ENCODE measurements at places on chromosomes 6 and 20. TPM values are rescaled to one million over a fixed set of nuclear protein-coding genes. Genes with fewer than 3 reads are reported as not detected.

The EDN1 gene
- total RNA-seq, result 10.9 TPM

The XKR7 gene
- 3.7 TPM for total RNA-seq

The ULBP1 gene
- total RNA-seq, result 0.20 TPM

The GJA10 gene
- not detected for total RNA-seq

The TBX18 gene
- total RNA-seq, result 26.6 TPM

The C6orf15 gene
- not detected for total RNA-seq

The FAXC gene
- total RNA-seq, result 11.7 TPM

The FAM50B gene
- 10.4 TPM for total RNA-seq

The TRIM40 gene
- 0.17 TPM for total RNA-seq

The NCOA6 gene
- 19.2 TPM for total RNA-seq

The ENPP1 gene
- total RNA-seq, result 6.4 TPM

The MPIG6B gene
- total RNA-seq, result 0.17 TPM

The AKAP12 gene
- total RNA-seq, result 292 TPM

The STXBP5 gene
- 20.4 TPM for total RNA-seq

The ADGB gene
- total RNA-seq, result 6.6 TPM

The RAET1G gene
- not detected for total RNA-seq

The RFX6 gene
- total RNA-seq, result not detected

The MYH7B gene
- total RNA-seq, result 0.89 TPM

The MLIP gene
- total RNA-seq, result 12.5 TPM

The MICB gene
- 1.9 TPM for total RNA-seq

The FAM217B gene
- 18.2 TPM for total RNA-seq

The SULF2 gene
- total RNA-seq, result 190 TPM

The ARMC12 gene
- total RNA-seq, result 0.99 TPM

The C6orf132 gene
- total RNA-seq, result 0.28 TPM

The SIRPB2 gene
- 2.6 TPM for total RNA-seq

The LY6G6D gene
- total RNA-seq, result 1.1 TPM

The COL11A2 gene
- total RNA-seq, result 4.9 TPM

The RWDD1 gene
- total RNA-seq, result 82.8 TPM

The ERVFRD-1 gene
- total RNA-seq, result not detected

The CLVS2 gene
- 6.4 TPM for total RNA-seq

The SNAP91 gene
- total RNA-seq, result 128 TPM

The PROKR2 gene
- total RNA-seq, result 0.66 TPM

The CALHM4 gene
- total RNA-seq, result 0.22 TPM

The C6orf58 gene
- total RNA-seq, result not detected
